CD4-positive, alpha-beta T cell treated with Interleukin-10 for 1 hour (primary cell): ENCODE measurements at places on chromosomes 12 and 14.

DNA sequence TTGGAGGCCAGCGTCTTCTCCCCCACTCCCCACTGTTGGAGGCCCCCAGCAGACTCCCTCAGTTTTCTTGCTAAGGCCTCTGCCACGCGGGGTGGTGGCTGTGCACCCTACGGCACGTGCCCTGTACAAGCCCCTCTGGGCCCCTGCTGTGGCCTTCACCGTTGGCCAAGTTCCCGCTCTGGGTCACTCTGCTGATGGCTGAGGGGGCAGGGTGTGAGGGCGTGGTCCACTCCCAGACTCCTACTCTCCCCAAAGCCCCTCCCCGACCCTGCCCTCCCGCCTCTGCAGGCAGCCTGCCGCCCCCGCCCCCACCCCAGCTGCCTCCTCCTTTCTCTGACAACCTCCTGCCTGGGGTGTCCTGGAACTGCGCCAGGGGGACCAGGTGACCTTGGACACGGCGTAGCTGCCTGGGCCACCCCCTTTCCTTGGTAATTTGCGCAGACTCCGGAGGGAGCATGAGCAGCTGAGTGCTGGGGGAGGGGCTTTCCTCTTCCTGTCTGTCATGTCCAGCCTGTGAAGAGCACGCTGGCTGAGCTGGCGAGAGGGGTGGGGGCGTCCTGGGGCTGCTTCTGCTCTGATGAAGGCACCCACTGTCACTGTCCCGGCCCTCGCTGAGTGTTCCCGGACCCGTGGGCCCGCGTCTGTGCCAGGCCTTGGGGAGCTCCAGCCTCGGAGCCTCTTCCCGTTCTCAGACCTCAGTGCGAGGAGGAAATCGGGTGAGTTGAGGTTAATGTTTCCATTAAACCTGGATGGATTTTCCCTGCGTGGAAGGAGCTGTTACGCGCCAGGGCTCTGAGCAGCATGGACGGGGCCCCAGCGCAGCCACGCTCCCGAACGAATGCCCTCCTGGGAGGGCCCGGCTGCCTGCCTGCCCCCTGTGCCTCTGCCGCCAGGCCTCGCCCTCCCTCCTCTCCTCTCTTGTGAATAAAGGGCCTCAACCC, 85.0 kb downstream of the KIF26A start:
- no peak for DNase-seq

DNA sequence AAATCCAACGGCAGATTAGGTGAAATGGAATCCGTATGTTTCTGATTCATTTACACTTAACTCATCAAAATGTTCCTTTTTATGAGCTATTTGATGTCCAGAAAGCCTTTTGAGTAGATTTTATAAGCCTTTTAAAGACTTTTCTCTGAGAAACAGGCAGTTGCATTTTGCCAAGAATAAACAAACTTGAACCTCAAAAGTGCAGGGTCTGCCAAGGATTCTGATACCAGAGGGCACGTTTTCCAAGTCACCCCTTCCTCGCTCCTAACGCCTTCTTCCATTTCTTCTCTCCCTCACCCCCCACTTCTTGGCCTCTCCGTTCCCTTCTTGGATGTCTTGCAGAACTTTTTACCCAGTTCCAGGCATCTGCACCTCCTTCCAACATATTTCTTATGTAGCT, 200.6 kb upstream of the TBX3 start:
- DNase-seq: no peak

DNA sequence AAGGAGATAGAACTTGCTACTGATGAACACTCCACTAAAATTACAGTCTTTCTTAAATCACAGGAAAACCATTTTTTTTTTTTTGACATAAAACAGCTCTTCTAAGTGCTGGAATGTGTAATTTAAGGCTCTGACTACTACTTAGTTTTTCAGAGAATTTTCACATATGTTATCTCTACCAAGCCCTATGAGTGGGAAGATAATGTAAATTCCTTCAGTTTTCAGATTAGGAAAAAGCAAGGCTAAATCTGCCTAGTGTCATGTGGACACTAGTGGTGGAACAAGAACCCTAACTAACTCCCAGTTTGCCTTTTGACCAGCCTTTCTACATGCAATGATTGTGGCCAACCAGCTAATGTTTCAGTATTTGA, 37.3 kb upstream of the CSRP2 start:
- no peak for DNase-seq

GRCh38 chr14:25953532-25954139, 644.2 kb downstream of the NOVA1 start:
- no peak for DNase-seq

GRCh38 chr14:76924371-76925096, 98.3 kb downstream of the LRRC74A start:
- peak; percentile 75 for DNase-seq

DNA sequence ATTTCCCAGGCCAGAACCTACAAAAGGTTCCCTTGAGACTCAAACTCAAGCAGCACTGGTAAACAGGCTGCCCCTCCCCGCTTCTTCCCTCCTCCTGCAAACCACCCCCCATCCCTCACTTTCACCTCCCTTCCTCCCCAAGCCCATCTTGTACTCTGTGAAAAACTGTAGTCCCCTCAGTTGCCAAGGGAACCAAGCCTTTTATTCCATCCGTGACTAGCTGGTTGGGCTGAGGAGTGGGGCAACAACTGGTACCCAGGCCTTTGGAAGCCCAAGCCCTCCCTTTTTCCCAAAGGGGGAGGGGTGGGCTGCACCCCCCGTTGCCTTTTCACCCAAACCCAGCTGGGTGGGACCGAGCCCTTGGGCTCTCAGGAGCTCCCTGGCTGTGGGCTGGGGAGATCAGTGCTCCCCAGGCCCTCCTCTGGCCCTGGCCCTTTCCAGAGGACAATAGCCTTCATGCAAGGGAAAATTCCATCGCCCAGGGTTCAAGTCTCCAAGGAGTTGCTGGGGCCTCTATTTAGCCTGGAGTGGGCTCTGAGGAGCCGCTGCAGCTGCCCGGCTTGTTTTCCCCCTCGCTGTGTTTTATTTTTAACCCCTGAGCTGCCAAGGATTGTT, 61.9 kb downstream of the ZFP36L1 start:
- DNase-seq: no peak

DNA sequence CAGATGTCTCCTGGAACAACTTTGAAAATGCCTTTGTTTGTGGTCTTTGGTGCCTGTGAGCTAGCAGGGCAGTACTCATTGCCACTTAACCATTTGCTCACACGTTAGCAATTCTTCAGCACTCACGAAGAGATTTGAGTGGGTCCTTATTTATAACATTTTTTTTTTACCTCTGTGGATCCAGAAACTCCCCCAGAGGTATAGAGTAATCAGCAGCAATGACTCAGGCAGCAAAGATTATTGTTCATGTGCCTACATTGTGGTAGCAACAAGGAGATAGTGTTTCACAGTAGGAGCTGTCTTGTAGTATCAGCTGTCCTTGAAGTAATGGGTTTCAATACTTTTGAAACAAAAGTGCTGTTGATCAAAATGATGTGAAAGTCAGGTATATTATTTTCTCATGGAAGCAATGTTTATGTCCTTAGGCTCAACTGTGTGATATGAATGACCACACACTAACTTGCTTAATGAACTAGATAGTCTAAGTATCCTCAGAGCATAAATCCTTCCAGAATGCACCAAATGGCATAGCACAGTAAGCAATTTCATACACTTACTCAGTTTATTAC, 304.1 kb downstream of the EGLN3 start:
- DNase-seq: no peak

DNA sequence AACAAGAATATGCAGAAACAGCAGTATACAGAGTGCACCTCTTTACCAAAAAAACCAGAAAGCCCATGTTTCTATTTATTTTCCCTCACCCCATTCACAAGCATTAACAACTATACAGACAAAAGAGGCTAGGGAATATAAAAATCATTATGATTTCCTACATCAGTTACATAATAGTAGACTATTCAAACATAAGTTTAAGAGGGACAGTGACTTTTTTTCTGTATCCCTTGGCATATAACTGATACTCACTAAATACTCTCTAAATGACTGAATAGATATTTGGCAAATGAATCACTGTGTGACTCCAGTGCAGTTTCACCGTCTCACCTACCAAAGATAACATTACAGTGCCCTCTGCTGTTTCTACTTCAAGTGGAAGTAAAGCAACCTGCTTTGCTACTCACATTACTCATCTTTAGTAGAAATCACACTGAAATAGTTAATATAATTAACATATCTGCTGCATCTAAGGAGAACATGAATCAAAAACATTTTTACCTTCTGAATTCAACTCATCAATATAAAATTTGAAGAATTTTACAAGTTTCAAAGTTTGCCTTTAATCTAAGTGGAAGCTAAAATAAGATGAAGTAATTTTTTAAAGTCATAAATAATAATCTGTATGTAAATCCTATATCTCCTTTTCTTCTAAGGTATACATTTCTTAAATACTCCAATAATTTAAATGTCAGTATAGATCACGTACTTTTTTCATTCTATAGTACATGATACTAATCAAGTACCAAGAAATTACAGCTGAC, 103.8 kb downstream of the OSBPL8 start:
- peak; percentile 68 for DNase-seq

DNA sequence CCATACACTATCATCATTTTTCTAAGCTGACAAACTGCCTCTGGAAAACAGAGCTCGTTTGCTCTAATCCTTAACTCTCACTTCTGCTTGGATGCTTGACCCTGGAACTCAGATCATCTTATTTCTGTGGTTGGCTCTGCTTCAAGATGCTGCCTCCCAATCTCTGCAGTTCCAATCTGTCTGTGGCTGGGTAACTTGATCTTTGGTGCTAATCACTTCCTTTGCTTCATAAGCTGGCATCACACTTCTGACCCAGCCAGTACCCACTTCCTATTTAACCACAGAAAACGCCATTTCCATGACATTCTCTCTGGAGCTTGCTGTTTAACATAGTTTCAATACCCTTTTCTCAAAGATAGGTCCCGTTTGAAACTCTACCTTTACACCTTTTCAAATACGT, 254.2 kb downstream of the ACSS3 start:
- DNase-seq: no peak

DNA sequence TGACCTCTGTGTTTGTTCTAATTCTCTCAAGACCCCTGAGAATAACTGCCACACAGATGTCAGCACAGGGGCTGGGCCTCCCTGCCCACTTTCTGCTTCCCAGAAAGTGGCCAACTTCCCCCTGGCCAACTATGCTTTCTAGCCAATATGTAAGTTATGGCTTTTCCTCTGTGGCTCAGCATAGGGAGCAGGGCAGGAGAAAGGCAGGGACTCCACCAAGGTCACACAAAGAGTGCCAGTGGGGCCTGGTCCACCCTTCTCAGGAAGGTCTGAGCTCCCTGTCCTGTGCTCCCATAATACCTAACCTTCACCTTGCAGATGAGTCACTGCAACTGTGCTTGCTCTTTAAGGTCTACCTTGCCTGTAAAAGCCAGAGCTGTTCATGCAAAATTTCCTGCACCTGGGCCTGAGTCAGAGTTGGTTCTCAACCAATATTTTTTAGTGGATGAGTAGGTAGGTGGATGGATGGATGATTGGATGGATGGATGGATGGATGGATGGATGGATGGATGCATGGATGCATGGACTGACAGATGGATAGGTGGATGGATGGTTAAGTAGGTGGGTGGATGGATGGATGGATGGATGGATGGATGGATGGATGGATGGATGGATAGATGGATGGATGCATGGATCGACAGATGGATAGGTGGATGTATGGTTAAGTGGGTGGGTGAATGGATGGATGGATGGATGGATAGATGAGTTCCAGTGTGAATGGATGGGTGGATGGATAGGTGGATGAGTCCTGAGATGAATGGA, 64.2 kb downstream of the DIO3 start:
- no peak for DNase-seq

GRCh38 chr12:46124848-46125619, 134.7 kb upstream of the SCAF11 start:
- DNase-seq: peak; percentile 79

DNA sequence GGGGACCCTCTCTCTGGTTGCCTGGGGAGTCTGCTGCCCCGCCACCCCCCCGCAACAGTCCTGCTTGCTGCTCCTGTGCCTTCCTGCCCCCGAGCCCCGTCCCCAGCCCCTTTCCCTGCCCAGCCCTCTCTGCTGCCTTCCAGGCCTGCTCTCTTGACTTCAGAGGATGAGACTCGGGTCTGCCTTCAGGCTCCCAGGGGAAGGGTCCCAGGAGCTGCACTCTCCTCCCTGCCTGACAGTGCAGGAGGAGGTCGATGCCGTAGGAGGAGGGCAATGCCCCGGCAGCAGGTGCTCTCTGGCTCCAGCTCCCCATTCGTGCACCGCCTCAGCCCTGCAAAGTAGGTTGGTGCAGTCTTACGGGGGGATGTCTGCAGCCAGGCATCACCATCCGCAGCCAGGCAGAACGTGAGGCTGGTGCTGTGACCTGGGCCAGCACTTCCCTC, 185.1 kb upstream of the C14orf180 start:
- no peak for DNase-seq

GRCh38 chr12:132686825-132687210, 324 bp downstream of the POLE start:
- DNase-seq: no peak

GRCh38 chr12:27657296-27657695, 39.0 kb upstream of the REP15 start:
- no peak for DNase-seq

GRCh38 chr12:13177373-13177772, 19.2 kb upstream of the EMP1 start:
- DNase-seq: no peak

DNA sequence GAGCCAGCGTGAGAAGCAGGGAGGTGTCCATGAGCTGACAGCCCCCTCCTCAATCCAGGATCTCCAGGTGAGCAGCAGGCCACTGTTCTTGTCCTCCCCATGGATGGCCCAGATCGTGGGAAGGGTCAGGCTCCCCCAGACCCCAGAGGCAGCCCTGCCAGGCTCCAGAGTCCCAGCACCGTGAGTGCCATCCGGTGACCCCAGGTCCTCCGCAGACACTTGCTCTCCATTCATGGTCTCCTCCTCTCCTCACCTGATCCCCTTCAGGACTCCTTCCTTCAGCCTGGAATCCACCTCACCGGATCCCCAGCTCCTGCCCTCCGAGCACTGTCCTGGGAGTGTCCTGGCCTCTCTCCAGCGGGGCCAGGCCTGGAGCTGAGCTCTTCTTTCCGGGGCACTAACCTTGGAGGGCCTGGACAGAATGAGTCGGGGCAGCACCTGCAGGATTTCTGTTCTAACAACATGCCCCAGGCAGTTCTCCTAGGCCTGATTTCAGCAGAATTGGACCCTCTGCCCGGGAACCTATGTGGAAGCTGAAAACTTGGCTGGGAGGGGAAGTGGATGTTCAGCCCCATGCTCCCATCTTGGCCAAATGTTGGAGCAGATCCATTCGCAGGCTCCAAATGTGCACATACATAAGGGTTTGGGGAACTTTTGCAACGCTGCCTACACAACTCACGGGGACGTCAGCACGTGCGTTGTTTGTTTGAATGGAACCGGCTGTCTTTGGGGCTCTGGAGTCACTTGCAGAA, 341.6 kb upstream of the SFSWAP start:
- DNase-seq: no peak

DNA sequence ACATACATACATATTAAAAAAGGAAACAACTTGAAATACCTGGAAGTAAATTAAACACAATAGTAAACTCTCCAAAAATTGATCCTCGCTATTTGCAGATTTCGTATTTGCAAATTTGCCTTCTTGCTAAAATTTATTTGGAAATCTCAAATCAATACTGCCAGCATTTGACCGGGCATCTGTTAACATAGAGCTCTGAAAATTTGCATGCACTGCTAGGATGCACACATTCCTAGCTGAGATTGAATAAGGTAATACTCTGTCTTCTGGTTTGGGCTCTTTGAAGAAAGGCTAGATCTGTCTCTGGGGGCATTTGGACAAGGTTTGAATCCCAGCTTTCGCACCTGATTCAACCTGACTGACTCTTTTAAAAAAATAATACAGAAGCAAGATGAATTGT, 729.1 kb upstream of the MGAT4C start:
- no peak for DNase-seq

GRCh38 chr12:1606021-1606622, 11.7 kb upstream of the FBXL14 start:
- DNase-seq: peak; percentile 44
